ENCODE measurements at places on chromosomes 3 and 15.

DNA sequence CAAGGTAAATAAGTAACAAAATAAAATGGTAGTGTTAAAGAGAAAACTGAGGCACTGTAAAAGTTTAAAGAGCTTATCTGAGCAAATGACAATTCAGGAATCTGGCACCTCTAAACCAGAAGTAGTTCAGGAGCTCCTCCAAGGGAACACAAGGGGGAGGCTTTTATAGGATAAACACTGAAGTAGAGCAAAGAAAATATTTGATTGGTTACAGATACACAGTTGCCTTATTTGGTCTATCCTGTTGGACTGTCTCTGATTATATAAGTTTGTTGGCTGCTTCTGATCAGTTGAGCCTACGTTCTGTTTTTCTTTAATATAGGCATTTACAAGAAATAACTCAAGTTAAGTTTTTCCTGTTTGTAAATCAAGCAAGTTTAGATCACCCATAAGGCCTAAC, 146.9 kb downstream of the ERC2 start:
- no peak for DNase-seq

DNA sequence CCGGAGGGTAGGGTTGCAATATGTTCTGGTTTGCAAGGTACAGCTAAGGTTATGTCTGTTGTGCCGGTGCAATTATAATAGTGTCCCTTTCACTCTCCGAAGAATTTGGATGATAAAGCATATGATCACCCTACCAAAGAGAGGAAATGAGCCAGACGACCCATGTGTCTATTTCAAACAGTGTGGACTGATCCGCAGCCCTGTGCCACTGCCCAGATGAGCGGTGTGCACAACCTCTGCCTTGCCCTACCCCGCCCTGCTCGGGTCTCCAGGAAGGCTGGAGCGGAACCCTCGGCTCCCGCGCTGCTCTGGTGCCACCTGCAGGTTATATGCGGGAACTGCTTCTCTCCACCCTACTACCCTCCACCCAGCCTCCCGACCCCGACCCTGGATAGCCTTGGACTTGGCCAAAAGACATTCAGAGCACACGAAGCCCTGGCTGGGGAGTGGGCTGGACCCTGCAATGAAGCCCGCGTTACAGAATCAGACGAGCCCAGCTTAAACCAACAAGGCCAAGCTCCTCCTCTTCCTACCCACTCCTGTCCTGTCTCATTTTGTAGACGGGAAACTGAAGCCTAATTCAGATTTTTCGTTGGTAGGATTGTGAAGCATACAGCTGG, 68.4 kb upstream of the CHRNB4 start:
- peak; percentile 31 for DNase-seq

- DNase-seq, result no peak
These were observed 629.1 kb downstream of the MECOM start for GRCh38 chr3:169034401-169034800.

- no peak for DNase-seq
These were observed 51.5 kb upstream of the MEF2A start for GRCh38 chr15:99514306-99514705.

GRCh38 chr3:58690490-58690889, 23.9 kb upstream of the FAM3D start:
- DNase-seq, result no peak

DNA sequence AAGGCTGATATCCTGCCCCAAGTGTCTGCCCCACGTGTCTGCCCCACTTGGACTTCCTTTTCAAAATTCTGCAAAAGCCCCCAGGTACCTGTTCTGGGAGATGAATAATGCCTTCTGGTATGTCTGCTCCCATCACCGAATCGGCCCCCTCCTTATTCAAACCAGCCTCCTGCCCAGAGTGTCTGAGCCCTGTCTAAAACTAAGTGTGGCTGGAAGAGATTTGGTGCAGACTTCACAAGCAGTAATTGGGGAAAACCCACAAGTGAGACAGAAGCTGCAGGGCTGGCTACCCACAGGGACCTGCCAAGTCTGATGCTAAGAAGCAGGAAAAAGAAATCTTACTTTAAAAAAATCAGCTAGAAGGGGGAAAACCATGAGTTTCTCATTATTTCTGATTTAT, 85.1 kb downstream of the DUT start:
- DNase-seq, result no peak

DNA sequence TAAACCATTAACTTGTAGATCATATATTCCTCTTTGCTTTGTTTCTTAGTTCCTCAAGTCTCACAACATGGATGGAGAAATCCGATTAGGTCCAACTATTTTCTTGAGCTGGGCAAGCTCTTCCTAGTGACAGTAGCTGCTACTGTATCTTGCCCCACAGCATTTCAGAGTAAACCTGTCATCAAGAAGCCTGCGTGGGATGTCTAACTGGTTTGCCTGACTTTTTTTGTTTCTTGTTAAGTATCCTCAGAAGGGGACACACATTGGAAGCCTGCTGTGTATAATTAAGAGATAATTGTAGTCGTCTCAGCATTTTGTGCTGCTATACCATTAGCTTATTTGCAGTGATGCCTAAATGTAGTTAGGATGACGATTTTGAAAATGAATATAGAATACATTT, 29.3 kb upstream of the STT3B start:
- no peak for DNase-seq

DNA sequence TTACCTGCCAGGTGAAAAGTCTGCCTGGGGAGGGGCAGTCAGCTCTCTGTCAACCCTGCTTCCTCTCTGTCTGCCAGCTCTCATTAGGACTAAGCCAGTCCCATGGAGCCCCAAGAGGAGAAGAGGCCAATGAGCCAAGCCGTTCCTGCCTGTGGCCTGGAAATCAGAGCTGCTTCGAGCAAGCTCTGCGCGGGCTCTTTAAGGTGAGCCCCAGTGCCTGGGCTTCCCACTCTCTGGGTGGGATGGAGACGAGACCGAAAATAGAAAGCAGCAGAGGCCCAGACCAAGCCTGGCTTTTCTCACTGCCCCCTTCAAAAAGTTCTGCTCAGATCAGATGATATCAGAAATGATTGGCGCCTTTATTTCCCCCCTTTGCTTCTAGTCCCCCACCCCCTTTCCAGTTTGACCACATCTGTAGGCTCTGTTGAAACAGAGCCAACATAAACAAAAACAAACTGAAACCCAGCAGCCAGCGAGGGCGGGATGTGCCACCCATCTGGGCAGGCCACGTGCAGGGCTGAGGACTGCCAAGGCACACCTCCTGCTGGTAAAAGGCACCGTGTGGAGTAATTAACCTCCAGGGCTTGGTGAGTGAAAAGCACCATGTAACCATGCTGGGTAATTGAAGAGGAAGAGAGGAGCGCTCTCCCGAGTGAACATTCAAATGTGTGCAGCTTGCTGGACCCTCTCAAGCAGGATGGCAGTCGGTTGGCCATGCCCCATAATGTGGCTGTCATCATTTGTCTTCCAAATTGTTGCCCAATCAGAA, 471.0 kb upstream of the PROK2 start:
- DNase-seq, result no peak

- DNase-seq, result no peak
These were observed 23.5 kb upstream of the SLC4A7 start for GRCh38 chr3:27507515-27508266.

DNA sequence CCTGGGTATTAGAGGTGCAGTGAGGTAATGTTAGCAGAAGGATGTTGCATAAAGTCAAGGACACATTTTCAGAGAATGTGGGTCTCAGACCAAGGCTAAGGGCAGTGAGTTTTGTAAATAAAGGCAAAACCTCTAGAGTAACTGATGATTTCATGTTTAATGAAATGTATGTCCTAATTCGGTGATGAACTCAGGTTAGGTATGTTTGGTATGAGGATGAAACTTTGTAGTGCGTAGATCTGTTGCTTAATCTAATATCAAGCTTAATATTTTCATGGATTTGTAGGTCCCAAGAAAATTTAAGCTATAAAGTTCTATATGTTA, 3.6 kb downstream of the USP50 start:
- no peak for DNase-seq

DNA sequence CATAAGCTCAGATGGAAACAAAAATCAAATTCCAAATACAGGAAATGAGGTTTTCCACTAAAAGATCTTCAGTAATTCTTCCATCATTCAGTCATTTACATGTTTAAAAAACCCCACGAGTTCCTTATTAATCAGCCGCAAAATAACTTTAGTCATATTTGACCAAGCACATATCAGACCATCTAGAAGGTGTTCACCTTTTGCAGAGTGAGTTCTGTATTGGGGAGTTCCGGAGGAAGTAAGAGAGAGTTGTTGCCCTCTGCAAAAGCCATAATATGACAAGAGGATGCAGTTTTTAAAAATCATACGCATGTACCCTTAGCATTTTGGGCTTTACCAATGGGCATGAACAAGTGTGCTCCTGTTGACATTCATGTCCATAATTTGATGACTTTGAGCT, 61.6 kb downstream of the CCR1 start:
- no peak for DNase-seq

GRCh38 chr3:162217647-162218046, 721.0 kb downstream of the OTOL1 start:
- no peak for DNase-seq

DNA sequence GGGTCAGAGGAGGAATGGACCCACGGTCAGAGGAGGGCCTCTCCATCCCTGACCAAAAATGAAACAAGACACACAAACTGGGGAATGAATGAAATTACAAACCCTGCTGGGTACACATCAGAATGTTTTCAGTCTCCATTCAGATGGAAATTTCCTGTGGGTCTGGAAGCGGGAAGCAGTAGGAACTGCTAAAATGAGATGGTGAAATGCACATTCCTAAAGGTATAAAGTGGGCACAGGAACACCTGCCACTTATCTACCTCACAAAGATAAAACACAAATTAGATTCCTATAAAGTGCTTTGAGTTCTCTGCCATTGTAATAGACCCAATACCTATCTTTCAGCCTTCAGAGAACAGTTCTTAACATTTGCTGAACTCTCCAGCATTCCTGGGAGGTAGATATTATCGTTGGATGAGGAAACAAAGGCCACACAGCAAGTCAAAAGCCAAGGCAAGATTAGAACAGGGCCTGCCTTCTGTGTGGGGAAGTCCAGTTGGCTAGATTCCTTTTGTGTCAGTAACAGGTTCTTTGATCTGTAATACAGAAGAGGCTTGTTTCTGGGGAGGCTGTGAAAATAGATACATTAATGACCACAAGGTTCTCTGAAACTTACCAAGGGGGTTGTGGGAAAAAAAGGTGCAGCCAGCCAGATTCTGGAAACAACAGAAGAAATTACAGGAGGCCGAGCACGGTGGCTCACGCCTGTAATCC, 98.4 kb downstream of the IGF2BP2 start:
- DNase-seq, result no peak

DNA sequence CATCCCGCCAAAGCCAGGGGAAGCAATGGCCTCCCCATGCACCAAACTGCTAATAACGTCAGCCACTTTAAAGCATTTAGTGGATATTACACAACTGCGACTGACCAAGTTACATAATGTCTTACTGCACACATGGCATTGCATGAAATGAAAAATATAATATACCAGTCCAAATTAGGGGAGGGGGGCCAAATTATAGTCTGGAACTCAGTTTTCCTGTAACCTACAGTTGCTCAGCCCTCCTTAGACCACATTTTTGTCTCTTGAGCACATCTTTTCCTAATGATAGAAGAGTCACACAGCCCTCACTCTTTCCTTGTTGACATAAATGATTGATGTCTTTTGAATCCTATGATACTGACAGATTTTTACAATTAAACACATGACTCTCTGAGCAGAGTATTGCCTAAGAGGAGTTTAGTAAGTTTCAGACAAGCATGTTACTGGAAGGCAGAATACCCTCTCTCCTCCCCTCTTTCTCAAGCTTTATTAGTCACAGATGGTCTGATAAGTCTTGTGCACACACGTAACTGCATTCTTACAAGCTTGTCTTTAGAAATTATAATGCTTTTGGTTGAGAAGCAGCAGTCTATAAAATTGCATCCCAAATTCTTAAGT, 1.1 kb upstream of the PLD1 start:
- DNase-seq, result peak; percentile 83

- DNase-seq, result peak; percentile 62
These were observed 1.1 kb downstream of the ZBTB20 start for GRCh38 chr3:115146032-115146417.

DNA sequence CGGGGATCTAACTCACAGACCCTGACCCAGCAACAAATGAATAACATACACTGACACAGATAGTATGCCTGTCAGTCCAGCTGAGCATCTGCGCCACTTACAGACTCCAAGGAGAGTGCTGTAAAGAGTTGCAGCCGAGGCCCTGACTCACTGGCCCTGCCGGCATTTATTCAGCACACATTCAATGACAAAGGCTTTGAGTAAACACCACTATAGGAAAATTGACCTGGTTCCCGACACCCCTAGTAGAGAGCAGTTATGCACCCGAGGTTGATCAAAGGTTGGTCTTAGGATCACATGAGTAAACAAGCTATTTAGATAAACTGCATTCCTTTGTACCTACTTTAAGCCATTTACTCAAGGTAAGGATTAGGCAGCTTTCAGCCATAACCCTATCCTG, 22.7 kb downstream of the LARS2 start:
- no peak for DNase-seq

GRCh38 chr3:50655009-50655830, 19.5 kb upstream of the DOCK3 start:
- no peak for DNase-seq

- peak; percentile 38 for DNase-seq
These were observed 492.4 kb downstream of the OTOL1 start for GRCh38 chr3:161989012-161989411.

GRCh38 chr15:41258750-41259471, 27.8 kb downstream of the CHP1 start:
- no peak for DNase-seq

GRCh38 chr3:119530456-119530855, 29.0 kb downstream of the CD80 start:
- DNase-seq, result no peak

DNA sequence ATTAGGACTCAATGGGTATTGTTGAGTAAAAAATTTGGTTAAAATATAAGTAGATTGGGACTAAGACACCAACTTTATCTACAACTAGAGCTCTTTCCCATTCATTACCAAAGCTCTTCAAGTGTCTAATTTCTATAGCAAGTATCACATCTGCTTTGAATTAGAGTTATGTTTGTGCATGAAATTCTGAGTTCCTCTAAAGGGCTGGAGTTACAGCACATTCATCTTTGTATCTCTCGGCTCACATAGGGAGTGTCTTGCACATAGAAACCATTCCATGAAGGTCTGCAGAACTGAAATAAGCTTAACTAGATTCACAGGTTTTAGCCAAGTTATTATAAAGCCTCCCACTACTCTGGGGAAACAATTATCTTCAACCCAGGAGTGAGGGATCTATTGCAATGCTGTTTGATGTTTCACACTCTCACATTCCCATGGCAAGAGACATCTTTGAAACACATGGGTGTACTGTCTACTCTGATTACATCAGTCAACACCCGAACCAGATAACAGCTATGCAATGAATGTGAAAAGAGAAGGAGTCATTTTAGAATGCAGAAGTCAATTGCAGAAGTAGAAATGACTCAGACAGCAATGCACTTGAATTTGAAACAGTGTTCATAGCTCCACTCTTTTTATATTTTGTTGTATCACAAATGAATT, 93.1 kb upstream of the KBTBD8 start:
- DNase-seq, result no peak

DNA sequence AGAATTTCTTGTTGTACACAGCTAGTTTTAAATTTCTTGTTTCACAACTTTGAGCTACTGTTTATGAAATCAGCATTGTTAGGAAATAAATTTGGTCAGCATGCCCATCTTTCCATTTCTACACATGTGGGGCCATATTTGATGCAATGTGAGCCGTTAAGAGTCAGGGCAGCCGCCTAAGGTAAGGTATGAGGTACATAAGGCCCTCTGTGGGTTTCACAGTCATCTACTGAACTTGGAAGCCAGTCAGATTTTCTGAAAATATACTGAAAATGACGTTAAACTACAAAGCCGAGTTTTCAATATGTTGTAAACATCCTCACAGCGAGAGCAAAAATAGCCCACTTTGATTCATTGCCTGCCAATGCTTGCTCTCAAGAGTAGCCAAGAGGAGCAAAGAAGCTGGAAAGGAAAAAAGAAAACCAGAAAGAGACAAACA, 94.7 kb upstream of the PDZRN3 start:
- no peak for DNase-seq
